ENCODE measurements at places on chromosomes 3 and 15.

GRCh38 chr3:69740103-69741021 is 1.1 kb downstream of the MITF start:
- DNase-seq = no peak

- DNase-seq = no peak
These were observed 204.3 kb downstream of the BBX start for GRCh38 chr3:107727102-107727501.

DNA sequence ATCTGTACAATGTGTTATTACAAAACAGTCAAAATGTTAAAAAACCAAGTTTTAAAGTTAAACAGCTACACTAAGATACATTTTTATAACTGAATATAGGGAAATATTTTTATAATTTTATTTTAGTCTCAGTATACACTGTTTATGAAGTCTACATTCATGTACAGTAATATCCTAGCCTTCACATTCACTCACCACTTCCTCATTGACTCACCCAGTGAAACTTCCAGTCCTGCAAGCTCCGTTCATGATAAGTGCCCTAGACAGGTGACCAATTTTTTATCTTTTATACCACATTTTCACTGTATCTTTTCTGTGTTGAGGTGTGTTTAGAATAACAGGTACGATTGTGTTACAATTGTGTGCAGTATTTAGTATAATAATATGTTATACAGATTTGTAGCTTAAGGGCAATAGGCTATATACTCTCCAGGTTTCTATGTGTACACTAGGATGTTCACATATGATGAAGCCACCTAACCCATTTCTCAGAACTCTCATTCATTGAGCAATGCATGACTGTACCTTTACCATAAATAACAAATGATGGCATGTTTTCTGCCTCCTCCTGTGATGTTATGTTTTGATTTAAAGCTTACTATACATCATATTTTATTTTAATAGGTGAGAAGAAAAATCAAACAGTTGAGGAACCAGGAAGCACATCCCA is 388.4 kb upstream of the NDN start:
- DNase-seq = no peak

- DNase-seq = no peak
These were observed 210.2 kb downstream of the ADAMTS17 start for GRCh38 chr15:100131321-100132224.

- no peak for DNase-seq
These were observed 448.5 kb downstream of the NAALADL2 start for GRCh38 chr3:175307642-175308041.

DNA sequence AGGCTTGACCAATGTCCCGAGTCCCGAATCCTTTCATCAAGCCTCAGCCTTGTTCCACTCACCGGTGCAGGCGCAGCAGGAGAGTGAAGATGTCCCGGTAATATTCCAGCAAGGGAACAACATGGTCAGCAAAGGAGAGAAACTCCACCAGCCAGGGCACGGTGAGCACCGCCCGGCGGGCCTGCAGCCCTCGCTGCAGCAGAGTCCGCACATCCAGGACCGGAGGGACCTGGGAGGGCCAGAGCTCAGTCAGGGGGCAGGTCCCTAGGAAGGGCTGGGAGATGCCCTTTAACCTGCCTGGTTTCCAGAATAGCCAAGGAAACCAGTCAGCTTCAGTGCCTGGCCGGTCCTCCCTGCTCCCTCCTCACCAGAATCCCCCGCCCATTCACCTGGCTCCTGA is 6.4 kb downstream of the CDAN1 start:
- DNase-seq = no peak

- DNase-seq = no peak
These were observed 51.5 kb downstream of the TJP1 start for GRCh38 chr15:29770796-29771195.

- DNase-seq = no peak
These were observed 40.1 kb upstream of the CD47 start for GRCh38 chr3:108130701-108131474.

DNA sequence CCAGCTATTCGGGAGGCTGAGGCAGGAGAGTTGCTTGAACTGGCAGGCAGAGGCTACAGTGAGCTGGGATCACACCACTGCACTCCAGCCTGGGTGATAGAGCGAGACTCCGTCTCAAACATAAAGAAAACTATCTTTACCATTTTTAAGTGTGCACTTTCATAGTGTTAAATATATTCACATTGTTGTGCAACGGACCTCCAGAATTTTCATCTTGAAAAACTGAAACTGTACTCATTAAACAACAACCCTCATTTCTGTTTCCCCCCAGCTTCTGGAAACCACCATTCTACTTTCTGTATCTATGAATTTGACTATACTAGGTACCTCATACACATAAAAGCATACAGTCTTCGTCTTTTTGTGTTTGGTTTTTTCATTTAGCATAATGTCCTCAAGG is 375.1 kb downstream of the SHQ1 start:
- no peak for DNase-seq

- DNase-seq = peak; percentile 77
These were observed at the start of gene CD47 for GRCh38 chr3:108090701-108091497. Gene CD47 (minus strand): TSS chr3:108091031. CDS start chr3:108090908, 123 bp downstream.

- no peak for DNase-seq
These were observed 177.5 kb downstream of the STT3B start for GRCh38 chr3:31710123-31710803.

DNA sequence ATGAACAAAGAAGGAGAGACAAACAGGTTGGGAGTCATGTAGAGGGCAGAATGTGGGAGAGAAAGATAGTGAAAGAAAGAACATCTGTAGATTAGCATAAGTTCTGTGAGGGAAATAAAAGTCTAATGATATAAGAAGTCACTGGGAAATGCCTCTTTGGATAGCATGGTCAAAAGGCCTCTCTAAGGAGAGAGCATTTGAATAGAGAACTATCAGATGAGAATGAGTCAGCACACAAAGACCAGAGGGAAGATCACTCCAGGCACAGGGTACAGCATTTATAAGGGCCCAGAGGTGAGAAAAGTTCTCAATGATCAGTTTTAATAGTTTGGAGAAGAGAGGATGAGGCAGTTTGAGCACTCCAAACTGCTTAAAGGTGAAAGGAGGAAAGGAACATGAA is 7.9 kb upstream of the CPNE4 start:
- DNase-seq = no peak

- DNase-seq = peak; percentile 87
These were observed 77.7 kb downstream of the OCA2 start for GRCh38 chr15:28021281-28022039.

GRCh38 chr3:123792473-123793201 is 91.5 kb downstream of the MYLK start:
- DNase-seq = no peak

DNA sequence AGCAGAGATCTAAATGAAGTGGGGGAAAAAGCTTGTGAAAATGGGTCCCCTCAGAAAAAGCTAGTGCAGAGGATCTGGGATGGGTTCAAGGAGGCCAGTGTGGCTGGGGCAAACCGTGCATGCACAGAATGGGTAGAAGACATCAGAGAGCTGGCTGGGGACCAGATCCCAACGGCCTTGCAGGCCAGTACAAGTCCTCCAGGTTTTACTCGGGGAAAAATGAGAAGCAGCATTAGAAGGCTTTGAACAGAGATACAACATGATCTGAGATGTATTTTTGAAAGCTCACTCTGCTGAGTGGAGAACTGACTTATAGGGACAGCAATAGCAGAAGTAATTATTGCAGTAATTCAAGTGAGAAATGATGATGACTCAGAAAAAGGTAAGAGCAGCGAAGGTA is 114.5 kb downstream of the HERC1 start:
- no peak for DNase-seq

GRCh38 chr15:70064441-70064840 is 33.3 kb downstream of the TLE3 start:
- no peak for DNase-seq

GRCh38 chr3:194985031-194985578 is 285.9 kb downstream of the XXYLT1 start:
- DNase-seq = no peak

DNA sequence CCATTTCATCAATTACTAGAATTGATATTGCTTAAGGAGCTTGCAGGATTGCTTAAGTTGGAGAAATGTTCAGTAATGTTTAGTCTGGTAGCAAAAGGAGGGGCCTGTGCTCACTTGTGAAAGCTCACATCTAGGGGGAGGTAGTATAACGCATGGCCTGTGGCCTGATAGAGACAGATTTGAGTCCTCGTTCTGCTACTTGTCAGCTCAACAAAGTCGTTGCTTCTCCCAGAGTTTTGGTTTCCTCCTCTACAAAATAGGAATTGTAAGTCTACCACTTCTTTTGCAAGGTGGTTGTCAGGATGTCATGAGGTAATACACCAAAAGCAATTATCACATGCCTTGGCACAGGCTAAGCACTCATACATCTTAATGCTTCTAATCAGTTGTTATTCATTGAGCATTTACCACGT is 1.3 kb downstream of the ST3GAL6 start:
- DNase-seq = no peak

DNA sequence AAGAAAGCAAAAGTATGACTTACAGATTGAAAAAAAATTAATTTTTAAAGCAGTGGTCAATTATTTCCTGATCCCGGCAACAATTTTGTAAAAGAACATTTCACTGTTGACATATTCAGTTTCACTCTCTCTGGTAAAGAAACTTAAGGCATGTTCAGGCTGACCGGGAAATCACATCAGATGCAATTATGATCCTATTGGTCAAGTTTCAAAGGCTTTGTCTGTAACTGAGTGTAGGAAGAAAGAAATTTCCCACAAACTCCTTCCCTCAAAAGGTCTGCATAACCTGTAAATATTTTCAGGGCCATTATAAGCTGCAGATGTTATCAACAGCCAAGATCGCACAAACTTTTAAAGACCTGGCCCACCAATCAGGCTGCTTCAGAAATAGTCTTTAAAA is 205.4 kb upstream of the IGF1R start:
- DNase-seq = no peak

- DNase-seq = no peak
These were observed 45.8 kb upstream of the CCDC174 start for GRCh38 chr3:14605744-14606143.

GRCh38 chr3:56782215-56782614 is 19.5 kb downstream of the ARHGEF3 start:
- DNase-seq = no peak

DNA sequence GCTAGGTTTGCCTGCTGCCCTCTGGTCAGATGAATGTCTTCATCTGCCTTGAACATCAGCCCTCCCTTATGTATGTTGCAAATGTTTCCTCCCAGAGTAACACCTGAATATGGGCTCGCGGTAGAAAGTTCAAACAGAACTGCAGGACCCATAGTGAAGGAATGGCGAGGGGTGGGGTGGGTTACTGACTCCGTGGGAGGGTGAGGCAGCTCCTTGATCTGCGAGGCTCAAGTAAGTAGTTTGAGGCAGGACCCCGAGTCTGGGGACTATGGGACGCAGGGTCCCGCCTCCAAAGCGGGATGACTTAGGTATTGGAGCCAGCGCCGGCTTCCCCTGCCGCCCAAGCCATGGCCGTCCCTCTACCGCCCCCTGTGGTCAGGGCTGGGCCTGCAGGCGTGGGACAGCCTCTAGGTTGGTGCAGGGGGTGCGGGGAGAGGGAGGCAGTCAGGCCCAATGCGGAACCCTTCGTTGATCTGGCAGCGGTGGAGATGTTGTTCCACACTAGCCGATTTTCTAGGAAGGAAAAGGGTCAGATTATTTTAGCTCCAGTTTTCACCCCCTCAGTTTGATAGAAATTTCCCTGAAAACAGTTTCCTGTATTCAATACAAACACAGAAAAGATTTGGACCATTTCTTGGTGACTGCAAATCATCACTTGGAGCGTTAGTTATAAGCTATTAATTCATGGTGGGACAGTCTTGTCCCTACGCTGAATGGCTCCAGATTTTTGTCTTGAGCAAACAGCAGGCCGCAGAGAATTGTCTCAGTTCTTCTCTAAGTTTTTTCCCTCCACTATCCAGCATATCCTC is 72.3 kb downstream of the CORO2B start:
- DNase-seq = no peak

GRCh38 chr3:105927741-105928140 is 58.9 kb upstream of the CBLB start:
- no peak for DNase-seq

- no peak for DNase-seq
These were observed 260.2 kb upstream of the NAALADL2 start for GRCh38 chr3:174598885-174599439.

- no peak for DNase-seq
These were observed 105.4 kb downstream of the ADCY5 start for GRCh38 chr3:123343296-123344174.

- no peak for DNase-seq
These were observed 7.7 kb downstream of the FSTL1 start for GRCh38 chr3:120442975-120443517.

DNA sequence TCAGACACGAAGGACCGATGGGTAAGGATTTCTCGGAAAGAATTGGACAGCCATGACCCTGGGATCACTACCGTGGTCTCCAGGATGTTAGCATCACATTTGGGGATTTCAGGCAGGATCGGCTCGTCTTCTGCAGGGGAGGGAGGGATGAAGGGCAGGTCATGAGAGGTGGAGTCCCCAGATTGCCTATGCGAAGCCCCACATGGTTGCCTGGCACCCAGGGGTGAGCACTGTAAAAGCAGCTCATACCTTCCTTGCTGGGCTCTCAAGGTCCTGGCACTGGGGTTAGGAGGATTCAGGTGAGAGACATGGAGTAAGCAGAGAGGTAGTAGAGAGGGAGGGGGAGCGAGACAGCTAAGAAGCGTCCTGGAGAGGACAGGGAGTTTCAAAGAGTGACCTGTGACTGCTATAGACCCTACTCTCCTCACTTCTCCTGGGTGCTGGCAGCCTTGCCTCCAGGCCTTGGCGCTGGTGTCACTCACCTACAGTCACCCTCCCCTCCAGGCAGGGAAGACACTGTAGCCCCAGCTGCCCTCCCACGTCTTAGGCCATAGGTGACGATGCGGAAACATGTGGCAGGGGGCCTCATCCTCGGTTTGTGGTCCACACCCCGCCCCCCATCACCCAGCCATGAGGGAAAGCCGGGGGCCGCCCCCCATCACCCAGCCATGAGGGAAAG is 15.0 kb upstream of the EHD4 start:
- no peak for DNase-seq

DNA sequence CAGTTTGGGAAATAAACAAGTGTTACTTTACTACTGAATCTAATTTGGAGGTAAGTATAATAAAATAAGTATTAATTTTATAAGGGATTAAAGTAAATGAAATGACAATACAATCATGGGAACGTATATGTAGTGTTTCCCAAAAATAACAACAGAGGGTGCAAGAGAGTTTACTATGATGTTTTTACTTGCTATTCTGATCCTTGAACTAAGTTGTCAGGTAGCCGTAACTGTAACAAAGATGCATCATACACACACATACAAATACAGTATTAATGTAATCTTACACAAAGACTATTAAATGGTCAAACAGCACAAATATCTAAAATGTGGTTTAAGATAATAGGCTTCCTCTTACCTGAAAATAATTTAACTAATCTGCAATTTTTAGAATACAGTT is 311.4 kb downstream of the TBC1D5 start:
- DNase-seq = no peak

DNA sequence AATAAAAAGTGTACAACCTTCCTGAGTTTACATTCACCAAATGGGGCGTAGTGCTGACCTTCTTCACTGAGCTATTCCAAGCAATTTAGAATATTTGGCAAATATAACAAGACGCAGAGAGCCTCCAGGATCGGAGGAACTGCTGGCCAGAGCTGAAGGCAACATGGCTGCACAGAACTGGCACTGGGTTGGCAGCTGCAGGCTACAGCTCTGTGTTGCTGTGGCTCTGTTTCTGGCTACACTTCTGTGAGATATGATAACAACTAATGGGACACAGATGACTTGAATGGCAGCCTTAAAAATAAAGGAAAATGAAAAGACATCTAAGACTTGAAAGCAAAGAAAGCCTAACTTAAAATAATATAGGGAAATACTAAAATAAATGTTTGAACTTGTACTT is 10.8 kb upstream of the SLC6A20 start:
- no peak for DNase-seq

- no peak for DNase-seq
These were observed 268.6 kb downstream of the SV2B start for GRCh38 chr15:91368611-91369010.

- no peak for DNase-seq
These were observed 4.4 kb downstream of the GXYLT2 start for GRCh38 chr3:72892081-72892775.

Data from NCI-H1105 (cell line).